ENCODE measurements at places on chromosomes 7 and 10.

GRCh38 chr10:127300868-127301321 is 104.5 kb upstream of the INSYN2A start:
- DNase-seq, result no peak

GRCh38 chr10:8416760-8417159 is 362.3 kb downstream of the GATA3 start:
- DNase-seq, result no peak

GRCh38 chr7:77944183-77945182 is 145.9 kb downstream of the PHTF2 start:
- no peak for DNase-seq

DNA sequence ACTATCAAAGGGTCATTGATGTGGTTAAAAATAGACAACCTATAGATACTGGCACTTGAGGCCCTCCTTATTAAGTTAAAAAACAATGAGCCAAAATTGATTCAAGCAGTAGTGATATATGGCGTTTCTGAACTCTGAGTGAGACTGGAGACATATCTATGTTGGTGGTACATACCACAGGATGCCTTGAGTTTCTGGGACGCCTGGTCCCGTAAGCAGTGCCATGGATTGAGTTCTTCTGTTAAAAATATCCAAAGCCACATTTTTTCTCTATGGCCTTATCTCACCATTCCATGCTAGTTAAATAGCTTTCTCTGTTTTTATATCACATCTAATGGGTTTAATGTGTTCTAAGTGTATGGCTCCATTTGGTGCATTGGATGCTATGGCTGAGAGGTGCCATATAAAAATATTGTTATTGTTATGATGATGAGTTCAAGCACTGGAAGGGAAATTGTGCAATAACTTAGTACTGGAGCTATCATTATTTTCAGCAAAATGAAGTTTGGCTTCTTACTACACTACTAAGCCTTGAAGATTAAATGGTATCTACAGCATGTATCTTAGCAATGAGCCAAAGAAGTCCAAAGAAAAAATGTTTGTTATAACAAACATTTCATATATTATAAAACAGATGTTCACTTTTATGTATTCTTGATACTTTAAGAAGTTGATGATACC is 713.9 kb downstream of the SUGCT start:
- DNase-seq, result no peak
